ENCODE measurements at places on chromosomes 5 and 9. TPM values are rescaled to one million over a fixed set of nuclear protein-coding genes. Genes with fewer than 3 reads are reported as not detected.

FOXD4L5 gene
- 0.04 TPM for total RNA-seq

NR5A1 gene
- total RNA-seq, result not detected

- DNase-seq, result no peak
Observed at GRCh38 chr9:93058355-93059010, at the start of gene SUSD3. TSS of gene SUSD3 (plus strand) at chr9:93058701. CDS start at chr9:93058743, 42 bp downstream.

GRCh38 chr5:82334856-82335255 is 56.7 kb upstream of the RPS23 start:
- DNase-seq, result no peak

GRCh38 chr9:18728642-18729041 is 254.7 kb downstream of the ADAMTSL1 start:
- DNase-seq, result no peak

DNA sequence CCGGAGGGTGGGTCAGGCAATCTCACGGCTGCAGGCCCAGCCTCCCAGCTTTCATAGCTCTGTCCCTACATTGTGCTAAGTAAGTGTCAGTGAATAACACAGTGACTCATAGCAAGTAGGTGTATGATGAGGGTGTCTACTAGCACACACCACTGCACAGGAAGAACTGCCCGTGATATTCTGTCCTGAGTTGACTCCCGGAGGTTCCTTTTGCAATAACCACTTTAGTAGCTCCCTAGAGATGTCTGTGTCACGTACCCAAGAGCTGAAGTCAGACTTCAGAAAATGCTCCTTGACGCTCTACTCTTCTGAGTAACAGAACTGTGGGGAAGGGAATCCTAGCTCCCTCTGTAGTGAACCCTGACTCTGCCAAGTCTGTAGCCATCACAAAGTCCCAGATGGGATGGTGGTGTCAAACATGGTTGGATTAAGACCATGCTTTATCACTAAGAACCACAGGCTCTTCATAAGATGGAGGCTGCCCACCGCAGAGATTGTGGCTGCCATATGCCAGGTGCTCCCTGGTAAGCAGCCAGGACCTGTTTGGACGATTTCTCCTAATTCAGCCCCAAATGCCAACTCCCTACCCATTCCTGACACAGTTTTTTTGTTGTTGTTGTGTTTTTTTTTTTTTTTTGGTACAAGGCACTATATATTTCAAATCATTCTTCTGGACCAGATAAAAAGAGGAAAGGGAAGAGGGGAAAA is 352.6 kb upstream of the PANK3 start:
- DNase-seq, result peak; percentile 86
